ENCODE measurements at places on chromosomes 12 and 14.

- DNase-seq, result no peak
Observed at GRCh38 chr12:1644534-1645438, 15.8 kb downstream of the WNT5B start.

GRCh38 chr12:107539196-107539939 lies 146.2 kb upstream of the PWP1 start:
- DNase-seq, result no peak

DNA sequence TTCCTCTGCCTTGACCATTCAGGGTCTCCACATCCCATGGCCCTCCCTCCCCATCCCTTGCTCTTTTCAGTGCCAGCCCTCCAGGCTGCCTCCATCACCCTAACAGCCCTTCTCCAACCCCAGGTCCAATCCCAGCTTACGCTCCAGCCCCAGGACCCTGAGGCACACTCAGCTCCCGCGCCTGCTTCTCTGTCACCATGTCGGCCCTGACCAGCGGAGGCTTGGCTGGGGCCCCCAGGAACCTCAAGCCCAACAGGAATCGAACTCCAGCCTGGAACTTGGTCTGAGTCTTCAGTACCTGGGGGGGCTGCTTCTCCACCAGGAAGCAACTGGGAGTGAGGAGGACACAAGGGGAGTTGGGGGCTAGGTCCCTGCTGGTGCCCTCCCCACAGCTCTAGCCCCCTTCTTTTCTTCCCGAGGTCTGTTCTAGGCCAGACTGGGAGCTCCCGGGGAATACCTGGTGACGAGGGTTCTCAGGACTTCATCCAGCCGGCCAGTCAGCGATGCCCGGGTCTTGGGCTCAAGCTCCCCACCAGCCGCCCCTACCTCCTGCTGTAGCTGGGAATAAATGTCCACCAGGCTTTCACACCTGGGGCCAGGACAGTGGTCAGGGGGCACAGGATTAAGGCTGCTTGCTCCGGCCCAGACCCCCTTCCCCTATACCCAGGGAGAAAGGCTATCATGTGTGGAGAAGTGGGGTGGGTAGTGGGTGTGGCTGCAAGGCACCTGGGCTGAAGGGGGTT lies 6.0 kb downstream of the STAT6 start:
- DNase-seq, result no peak

- DNase-seq, result no peak
Observed at GRCh38 chr12:16329594-16329993, 17.9 kb upstream of the MGST1 start.

DNA sequence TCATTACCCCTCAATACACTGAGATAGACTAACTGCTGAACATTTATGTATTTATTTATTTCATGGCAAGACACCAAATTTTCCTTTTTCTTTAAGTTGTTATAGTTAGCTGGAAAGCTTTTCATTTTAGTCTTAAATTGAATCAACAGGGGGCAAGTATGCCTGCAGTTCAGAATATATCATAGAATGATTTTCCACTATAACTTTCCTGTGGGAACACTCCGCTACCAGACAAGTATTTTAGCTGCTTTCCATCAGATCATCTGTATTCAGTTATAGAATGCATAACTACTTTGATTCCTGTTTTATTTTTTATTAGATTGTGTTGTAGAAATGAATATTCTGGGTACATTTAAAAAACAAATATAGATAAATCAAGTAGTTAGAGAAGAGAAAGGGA lies 102.0 kb downstream of the SLC6A15 start:
- DNase-seq, result no peak

GRCh38 chr12:89556976-89557375 lies 31.1 kb upstream of the POC1B start:
- DNase-seq, result no peak

GRCh38 chr14:96364962-96365361 lies 1.6 kb downstream of the GSKIP start:
- no peak for DNase-seq

DNA sequence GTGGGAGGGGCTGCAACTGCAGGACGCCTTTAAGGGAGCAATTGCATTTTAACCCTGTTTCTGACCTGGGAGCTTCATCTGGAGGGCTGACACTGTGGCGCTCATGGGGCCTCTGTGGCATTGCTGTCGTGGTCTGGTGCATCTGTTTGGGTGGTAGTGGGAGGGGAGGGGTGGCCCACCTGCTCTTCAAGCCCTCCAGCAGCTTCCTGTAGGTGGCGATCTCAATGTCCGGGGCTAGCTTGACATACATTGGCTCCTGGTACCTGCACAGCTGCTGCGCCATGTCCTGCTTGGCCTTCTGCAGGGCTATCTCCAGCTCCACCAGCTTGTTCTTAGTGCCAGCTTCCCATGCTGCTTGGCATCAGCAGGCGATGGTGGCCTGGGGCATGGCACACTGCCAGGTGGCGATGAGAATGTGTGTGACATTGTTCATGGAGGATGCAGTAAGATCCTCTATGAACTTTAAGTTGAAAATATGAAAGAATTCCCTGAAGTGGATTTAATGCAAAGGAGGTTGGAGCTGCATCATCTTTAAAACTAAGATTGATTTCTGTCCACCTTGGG lies 7.7 kb upstream of the KRT82 start:
- no peak for DNase-seq

- no peak for DNase-seq
Observed at GRCh38 chr14:97995531-97995930, 1198.3 kb downstream of the VRK1 start.

DNA sequence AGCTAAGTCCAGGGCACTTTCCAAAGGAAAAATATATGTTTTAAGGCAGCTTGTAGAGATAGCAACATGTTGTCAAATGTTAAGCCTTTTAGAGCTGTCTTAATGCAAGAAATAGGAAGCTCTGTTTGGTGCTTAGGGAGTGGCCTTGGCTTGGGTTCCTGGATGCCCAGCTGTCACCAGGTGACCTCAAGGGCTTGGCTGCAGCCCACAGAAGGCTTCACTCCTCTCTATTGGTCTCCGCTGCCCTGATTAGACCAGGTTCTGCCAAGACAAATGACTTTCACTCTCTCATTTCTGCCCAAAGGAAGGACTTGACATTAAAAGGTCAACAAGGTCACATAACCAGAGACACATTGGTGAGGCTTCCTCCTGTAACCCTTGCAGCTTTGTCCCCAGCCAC lies 76.8 kb downstream of the WSCD2 start:
- no peak for DNase-seq

- no peak for DNase-seq
Observed at GRCh38 chr14:56514663-56515371, 64.8 kb upstream of the TMEM260 start.

GRCh38 chr12:125132698-125133400 lies 67.6 kb downstream of the AACS start:
- DNase-seq, result no peak

- no peak for DNase-seq
Observed at GRCh38 chr14:95064256-95064655, 93.1 kb downstream of the DICER1 start.

- DNase-seq, result no peak
Observed at GRCh38 chr14:59823179-59823578, 47.4 kb downstream of the RTN1 start.

GRCh38 chr14:60101786-60102185 lies 10.1 kb downstream of the PCNX4 start:
- DNase-seq, result no peak

GRCh38 chr14:90999299-90999698 lies 61.1 kb downstream of the RPS6KA5 start:
- DNase-seq, result no peak

DNA sequence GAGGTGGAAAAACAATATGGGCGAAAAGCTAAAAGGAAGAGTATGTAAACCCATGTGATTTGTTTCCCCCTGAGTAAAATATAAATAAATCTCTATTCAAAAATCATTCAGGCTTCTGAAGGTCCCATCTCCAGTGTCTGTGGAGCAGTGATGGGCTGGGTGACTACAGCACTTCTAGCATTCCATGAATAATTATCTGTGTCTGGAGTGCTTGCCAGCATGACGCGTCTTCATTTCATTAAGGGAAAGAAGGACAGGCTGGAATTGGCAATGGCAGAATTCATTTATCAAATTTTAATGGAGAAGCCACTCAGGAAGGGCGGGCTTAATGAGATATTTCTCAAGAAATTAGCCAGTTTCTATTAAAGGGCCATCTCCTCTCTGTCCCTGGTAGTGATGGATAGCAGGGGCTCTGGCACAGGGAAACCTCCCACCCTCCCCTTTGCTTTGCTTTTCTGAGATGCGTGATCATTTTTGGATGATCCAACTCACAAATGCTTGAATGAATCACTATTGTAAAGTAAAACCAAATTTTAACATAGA lies 916.3 kb upstream of the SEL1L start:
- DNase-seq, result no peak

GRCh38 chr14:36271222-36271621 lies 49.2 kb downstream of the MBIP start:
- no peak for DNase-seq

DNA sequence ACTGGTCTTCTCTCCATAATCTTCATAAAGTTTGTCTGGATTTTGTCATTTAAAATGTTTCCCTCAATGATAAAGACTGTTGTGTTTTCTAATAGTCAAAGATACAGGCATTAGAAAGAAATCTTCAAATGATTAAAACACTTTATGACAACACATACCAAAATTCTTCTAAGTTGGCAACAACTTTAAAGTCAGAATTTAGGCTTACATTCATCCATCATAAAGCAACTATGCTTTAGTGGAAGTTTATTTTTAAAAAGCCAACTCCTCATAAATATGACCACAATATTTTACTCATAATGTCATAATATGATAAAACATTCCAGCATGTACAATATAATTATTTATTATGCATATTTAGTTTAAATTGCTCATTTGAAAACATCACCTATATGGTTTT lies 17.2 kb upstream of the CCER1 start:
- DNase-seq, result no peak

DNA sequence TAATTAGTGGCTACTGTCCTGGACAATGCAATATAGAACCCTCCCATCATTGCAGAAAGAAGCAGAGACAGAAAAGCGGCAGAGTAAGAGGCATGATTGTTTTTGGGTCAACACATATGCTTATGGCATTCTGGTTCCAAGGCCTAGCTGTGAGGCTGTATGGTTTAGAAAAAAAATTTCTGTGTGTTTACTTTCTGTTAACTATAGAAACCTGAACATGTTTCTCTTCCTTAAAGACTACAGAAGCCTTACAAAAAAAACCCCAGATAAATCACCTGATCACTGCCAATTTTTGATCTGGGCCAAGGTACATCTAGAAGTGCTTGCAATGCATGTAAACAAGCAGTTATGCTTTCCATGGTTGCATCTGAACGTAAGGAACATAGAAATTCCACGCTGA lies 100.0 kb upstream of the HECTD1 start:
- no peak for DNase-seq

GRCh38 chr14:101109981-101110728 lies 206.6 kb upstream of the RTL1 start:
- DNase-seq, result peak; percentile 40

- peak; percentile 83 for DNase-seq
Observed at GRCh38 chr14:88492272-88493089, 62.3 kb downstream of the PTPN21 start.

GRCh38 chr14:104844306-104845032 lies 20.6 kb upstream of the CEP170B start:
- DNase-seq, result no peak

DNA sequence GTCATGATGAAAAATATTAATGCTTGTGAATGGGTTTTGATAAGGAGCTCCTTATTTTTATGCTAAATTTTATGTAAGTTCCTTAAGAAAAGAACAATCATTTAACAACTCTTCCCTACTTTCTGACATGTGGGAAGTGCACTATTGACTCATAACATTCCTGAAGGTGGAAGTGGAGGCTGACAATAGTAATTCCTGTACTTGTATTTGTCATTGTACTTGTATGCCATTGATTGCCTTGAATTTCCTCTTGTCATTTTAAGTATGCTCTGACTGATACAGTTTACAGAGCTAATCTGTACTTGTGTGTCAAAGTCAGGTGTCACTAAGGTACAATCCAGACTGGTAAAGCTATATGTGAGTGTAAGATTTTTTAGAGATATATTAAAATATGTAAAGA lies 440.0 kb downstream of the SLC16A7 start:
- no peak for DNase-seq

Measured in ascending aorta (tissue), 2 donors.